Activated naive CD4-positive, alpha-beta T cell (primary cell): ENCODE measurements at places on chromosomes 16 and 17.

DNA sequence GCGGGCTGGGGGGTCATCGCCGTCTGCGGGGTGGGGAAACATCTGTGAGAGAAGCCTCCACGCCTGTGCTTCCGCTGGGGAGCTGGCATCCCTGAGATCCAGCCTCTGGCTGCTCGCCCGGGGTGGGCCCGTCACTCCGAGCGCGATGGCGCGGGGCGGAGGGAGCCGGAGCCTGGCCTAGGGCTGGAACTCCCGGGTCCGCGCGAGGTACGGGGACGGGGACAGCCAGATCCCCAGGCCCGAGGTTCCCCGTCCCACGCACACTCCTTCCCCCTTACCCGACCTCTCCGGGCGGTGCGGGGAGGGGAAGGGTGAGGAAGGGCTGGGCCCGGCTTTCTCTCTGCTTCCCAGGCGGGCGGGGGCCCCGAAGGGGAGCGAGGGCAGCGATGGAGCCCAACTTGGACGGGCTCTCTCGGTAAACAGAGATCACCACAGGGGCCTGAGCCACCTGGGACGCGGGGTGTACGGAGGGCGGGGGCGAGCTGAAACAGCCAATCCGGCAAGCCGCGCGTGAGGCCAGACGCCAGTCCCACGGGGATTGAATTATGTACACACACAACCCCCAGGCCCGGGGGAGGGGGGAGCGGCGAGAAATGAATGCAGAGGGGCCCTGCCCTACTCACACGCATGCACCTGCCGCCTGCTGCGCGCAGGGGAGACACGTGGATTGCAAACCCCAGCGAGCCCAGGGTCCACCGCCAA is at the start of gene SLC16A11:
SLC16A11 (minus strand) TSS at position 596 of the 702 bp plus-strand sequence; CDS start at position 17, 579 bp downstream.
- peak; percentile 21 for DNase-seq

GRCh38 chr17:65259281-65259680 is 122.1 kb downstream of the RGS9 start:
- DNase-seq, result no peak

DNA sequence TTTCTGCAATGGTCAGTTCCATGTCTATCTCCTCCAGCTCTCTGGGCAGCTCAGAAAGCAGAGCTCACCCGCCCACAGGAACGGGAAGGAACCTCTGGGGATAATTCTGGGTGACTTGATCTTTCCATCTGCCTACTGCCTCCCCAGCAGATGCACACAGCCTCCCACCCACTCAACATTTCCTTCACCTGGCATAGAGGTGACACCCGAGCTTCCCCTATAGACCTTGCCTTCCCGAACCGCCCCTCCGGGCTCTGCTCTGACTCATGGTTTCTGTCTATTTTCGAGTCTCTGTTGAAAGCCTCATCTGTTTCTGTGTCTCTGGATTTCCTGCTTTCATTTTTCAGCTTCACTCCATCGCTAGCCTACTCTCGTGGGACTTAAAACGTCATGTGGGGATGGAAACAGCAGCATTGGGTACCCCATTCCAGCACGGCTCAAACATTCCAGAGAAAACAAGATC is 11.4 kb downstream of the GGA3 start:
- DNase-seq, result peak; percentile 43

DNA sequence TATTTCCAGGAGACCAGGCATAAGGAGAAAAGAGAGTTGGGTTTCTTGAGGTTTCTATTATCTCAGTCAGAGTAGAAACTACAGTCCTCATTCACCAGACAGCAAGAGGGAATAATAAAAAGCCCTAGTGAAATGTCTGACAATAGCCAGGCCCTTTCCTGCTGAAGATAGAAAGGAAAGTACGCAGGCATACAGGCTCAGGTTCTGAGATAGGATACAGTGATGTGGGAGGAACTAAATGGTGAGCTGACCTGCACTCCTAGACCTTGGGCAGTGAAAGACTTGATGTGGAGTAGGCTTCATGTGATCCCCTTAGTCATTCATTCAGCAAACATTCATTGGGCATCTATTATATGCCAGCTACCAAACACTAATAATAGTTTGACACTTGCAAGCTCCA is 14.9 kb downstream of the ZNF821 start:
- DNase-seq, result no peak

DNA sequence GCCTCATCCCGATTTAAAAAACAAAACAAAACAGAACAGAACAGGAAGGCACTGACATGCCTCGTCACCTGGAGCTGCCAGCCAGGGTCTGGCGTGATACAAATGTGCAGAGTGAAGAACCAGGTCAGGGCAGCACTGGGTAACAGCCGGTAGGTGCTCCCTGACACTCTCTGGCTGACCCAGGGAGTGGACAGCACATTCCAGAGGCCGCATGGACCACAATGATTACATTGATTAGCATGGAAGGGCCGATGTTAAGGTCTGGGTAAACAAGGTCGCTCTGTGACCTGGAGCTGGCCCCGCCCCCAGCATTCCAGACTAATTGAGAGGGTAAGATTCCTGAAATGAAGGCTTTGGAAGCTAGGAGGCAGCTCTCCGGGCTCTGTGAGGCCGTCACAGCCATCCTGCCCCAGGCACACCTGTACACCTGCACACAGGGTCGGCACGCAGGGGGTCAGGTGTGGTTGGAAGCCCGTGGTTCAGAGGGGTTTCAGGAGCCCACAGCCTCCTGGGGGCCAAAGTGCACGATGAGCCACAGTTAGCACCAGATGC is 21.4 kb downstream of the PIEZO1 start:
- no peak for DNase-seq

DNA sequence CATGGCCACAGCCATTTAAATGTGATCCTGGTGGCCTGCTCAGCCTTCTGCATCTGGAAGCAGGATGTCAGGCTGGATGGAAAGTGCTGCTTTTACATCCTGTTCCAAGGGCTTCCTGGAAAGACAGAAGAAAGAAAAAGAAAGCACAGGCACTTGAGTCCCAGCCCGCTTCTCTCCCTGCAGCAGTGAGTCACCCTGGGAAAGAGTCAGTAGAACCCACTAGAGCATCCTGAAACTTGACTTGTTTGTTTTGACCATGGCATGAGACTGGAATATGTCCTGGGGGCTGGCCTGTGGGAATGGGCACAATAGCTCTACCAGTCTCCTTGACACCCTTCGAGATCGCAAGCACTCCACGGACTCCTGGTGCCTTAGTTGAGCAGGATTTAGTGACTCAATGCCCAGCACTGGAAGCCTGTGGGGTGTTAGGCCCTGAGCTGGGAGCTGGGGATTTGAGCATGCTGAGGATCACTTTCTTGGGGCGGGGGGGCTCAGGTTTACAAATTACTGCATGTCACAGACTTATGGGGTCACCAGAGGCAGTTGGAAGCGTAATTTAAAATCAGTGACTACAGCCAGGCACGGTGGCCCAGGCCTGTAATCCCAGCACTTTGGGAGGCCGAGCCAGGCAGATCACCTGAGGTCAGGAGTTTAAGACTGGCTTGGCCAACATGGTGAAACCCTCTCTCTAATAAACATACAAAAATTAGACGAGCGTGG is 22.1 kb upstream of the GNA13 start:
- no peak for DNase-seq

- DNase-seq, result no peak
Measured at GRCh38 chr17:42535155-42536047, 640 bp upstream of the NAGLU start.

- no peak for DNase-seq
Measured at GRCh38 chr16:83843657-83844056, 35.9 kb downstream of the HSBP1 start.

GRCh38 chr16:84498859-84499620 is 5.4 kb downstream of the MEAK7 start:
- DNase-seq, result no peak

GRCh38 chr17:55576996-55577586 is 65.8 kb upstream of the SMIM36 start:
- DNase-seq, result no peak

- DNase-seq, result no peak
Measured at GRCh38 chr17:7855660-7856010, 769 bp downstream of the TMEM88 start.

- no peak for DNase-seq
Measured at GRCh38 chr16:57624806-57625500, 3.5 kb upstream of the ADGRG1 start.

GRCh38 chr16:14202697-14203096 is 131.6 kb downstream of the MRTFB start:
- no peak for DNase-seq

DNA sequence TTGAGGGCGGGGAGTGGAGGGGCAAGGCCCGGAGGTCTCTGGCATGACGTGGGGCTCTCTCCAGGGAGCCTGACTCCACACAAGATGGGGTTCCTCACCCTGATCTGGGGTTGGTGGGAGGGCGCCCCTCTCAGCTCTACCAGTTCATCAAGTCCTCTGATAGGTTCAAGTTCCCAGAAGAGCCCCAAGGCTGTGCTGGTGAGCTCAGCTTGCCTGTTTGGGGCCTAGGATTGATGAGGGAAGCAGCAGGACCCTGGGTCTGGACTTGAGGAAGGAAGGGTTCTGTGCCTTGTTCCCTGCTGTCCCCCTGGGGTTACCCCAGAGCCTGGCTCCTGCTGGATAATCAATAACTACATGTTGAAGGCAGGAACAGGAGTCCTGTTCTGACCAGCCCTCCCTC is 3.5 kb downstream of the MGAT5B start:
- DNase-seq, result no peak

DNA sequence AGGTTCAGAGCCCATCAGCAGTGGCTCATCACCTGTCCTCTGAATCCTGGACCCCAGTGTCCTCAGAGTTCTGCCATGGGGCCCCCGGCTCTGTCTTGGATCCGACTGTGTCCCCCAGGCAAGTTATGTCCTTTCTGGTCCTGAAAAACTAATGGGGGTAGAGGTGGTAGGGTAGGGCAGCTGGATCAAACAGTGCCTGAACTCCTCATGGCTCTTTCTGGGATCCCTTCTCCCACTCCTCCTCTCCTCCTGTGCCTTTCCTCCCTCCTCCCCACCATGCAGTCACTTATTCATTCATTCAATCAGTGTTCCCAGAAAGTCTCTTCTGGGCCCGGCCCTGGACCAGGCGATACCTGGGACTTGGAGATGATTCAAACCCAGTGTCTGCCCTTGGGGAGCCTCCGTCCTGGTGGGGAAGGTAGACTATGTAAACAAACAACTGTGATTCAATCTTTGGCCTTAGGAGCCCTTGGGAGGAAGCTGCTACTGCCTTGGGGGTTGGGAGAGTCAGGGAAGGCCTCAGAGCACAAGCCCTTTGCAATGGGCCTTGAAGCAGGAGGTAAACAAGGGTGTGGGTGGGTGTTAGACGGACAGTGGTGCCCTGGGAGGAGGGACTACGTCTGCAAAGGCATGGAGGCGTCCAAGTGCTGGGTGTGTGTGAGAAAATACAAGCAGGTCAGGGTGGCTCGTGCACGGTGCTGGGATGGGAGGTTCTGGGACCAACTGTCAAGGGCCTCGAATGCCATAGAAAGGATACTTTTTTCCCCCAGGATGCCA is 6.4 kb upstream of the FAM83G start:
- DNase-seq, result no peak

GRCh38 chr16:62088731-62089410 is 52.6 kb upstream of the CDH8 start:
- DNase-seq, result no peak

GRCh38 chr17:56918916-56919315 is 5.1 kb upstream of the TRIM25 start:
- DNase-seq, result no peak

DNA sequence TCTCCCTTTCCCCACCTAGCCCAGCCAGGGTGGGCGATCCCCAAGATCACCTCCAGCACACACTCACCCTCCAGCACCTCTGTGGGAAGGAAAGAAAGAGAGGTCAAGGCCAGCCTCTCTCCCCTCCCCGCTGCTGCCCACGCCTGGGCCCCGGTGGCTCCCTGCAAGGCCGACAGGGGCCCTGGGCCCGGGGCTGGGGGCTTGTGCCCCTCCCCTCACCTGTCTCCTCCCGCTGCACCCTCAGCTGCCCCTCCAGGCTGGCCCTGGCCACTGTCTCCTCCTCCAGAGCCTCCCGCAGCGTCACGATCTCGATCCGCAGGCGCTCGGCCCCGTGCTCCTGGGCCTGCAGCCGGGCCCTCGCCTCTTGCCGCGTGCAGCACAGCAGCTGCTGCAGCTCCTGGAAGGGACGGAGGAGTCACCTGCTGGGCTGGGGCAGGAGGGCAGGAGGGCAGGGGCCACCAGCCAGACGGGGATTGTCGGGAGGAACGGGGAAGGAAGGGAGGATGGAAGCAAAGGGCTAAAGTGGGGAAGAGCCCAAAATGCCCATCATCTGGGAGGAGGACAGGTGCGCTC is 19.2 kb downstream of the RABEP2 start:
- no peak for DNase-seq

DNA sequence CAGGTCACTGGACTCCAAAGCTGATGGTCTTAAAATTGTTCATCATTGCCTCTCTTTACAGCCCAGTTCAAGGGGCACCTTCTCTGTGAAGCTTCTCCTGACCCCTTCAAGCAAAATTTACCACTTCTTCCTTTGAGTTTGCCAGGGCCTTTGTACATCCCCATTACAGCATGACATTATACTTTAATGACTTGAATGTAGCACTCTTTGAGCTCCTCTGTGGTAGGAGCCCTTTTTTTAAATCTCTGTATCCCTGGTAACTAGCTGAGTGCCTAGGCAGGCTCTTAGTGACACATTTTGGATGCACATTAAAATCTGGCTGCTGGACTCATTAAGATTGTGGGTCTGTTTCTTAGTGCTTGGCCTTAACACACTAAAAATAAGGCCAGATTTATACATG is 412.1 kb downstream of the CA10 start:
- DNase-seq, result no peak
